Globus pallidus (tissue), 1 donor: ENCODE measurements at places on chromosomes 5 and 9.

DNA sequence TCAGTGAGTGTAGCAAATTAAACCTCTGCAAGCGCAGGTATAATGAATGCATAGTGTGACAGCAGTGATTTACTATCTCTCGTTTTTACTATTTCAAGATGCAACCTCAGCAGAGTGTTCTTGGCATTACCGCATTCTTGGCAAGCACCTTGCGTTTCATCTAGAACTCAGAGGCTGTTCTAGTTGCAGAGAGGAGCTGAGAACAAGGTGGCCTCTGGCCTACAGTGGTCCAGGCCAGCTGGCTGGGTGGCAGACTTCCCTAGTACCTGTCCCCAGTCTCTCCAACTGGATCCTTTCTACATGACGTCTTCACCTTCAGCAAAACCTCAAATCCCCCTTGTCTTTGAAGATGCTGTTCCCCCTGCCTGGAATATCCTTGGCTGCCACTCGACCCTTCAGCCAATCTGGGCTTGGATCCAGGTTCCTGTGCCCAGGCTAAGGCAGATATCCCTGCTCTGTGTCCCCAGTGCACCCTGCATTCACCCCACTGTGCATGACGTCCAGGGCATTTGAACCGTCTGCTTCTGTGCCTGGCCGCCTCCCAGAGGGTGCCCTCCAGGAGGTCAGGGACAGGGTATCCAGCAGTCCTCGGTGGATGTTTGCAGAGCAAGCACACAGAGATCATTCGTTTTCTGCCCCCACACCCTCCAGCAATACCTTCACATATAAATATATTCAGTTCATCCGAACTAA, 120.4 kb upstream of the CPEB4 start:
- DNase-seq = no peak

DNA sequence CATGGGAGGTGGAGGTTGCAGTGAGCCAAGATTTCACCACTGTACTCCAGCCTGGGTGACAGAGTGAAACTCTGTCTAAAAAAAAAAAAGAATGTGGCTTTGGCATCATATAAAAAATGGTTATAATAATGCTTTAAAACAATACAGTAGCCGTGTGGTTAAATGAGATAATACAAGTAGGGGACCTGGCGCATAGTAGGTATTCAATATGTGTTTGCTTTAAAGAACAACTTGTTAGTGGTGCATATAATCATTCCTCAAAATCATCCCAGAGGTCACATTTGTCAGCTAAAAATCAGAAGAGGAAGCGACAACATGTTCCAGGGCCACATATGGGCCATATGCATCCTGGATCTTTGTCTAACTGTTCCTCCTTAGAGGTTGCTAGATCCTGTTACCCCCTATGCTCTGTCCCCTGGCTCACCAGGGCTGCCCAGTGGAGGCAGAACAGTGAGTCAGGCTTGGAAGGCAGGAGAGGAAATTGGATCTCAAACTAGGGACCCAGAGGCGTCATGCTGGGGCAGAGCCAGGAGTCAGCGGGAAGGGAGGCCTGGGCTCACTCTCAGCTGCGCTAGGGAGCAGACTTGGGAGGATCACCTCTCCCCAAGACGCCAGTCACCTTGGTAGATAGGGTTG, 27.7 kb downstream of the LHX6 start:
- DNase-seq = no peak

DNA sequence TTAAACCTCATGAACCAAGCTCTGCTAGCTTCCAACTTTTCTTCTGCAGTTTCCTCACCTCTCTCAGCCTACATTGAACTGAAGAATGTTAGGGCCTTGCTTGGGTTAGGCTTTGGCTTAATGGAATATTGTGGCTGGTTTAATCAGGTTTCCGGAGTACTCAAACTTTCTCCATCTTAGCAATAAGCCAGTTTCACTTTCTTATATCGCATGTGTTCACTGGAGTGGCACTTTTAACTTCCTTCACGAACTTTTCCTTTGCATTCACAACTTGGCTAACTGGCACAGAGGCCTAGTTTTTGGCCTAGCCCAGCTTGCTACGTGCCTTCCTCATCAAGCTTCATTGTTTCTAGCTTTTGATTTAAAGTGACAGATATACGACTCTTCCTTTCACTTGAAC, 81.0 kb upstream of the MAST4 start:
- DNase-seq = no peak

GRCh38 chr9:124839612-124840299, 13.5 kb upstream of the WDR38 start:
- no peak for DNase-seq

- no peak for DNase-seq
Measured at GRCh38 chr5:163506095-163506457, 657 bp downstream of the MAT2B start.

GRCh38 chr5:1429066-1429465, 16.2 kb downstream of the SLC6A3 start:
- no peak for DNase-seq

DNA sequence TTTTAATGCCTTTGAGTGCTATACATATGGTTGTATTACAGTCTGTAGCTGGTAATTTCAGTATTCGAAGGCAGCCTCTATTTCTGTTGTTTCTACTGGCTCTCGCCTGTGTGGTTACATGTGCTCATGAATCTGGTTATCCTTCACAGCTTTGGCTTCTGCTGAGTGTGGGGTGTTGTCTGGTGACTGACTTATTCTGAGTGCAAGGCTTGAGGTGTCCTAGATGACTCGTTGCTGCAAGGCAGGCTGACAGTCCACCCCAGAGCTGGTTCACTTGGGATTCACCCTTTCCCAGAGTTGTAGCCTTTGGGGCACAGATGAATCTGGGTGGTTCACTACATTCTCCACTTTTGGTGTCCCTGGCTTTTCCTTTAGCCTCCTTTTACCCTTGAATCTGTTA, 41.4 kb downstream of the PDE8B start:
- DNase-seq = no peak

- DNase-seq = no peak
Measured at GRCh38 chr5:37703841-37704241, 136.0 kb downstream of the GDNF start.
